ENCODE measurements at places on chromosomes 5 and 9.

DNA sequence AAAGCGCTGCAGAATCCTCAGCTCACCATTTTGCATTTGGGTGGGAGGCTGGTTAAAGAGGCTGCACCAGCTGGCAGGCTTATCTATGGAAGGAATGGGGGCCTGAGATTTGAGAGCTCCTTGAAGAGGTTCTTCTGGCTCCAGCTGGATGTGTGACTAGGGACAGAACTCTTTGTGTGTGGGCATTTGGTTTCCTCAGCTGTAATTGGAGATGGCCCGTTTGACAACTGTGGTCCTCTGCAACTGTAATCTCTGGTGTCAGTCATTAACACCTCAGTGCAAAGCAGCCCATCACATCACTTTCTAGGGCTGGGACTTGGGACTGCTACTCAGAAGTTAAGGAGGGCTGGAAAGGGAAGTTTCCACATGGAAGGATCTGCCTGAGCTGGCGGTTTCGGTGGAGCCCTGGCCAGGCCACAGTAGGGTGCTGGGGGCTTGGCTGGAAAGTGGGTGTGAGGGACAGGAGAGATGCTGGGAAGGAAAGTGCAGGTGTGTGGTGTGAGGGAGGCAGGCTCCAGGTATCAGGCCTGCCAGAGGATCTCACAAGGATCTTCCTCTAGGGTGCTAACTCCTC lies 193.8 kb downstream of the GADD45G start:
- DNase-seq = no peak

- DNase-seq = no peak
Observed at GRCh38 chr5:10439692-10440091, 2.0 kb upstream of the ROPN1L start.

- DNase-seq = no peak
Observed at GRCh38 chr9:136378170-136379002, 4.9 kb upstream of the CARD9 start.

GRCh38 chr9:69861011-69861410 lies 40.4 kb downstream of the CFAP95 start:
- DNase-seq = no peak

GRCh38 chr9:126561582-126561981 lies 52.1 kb upstream of the LMX1B start:
- DNase-seq = no peak

DNA sequence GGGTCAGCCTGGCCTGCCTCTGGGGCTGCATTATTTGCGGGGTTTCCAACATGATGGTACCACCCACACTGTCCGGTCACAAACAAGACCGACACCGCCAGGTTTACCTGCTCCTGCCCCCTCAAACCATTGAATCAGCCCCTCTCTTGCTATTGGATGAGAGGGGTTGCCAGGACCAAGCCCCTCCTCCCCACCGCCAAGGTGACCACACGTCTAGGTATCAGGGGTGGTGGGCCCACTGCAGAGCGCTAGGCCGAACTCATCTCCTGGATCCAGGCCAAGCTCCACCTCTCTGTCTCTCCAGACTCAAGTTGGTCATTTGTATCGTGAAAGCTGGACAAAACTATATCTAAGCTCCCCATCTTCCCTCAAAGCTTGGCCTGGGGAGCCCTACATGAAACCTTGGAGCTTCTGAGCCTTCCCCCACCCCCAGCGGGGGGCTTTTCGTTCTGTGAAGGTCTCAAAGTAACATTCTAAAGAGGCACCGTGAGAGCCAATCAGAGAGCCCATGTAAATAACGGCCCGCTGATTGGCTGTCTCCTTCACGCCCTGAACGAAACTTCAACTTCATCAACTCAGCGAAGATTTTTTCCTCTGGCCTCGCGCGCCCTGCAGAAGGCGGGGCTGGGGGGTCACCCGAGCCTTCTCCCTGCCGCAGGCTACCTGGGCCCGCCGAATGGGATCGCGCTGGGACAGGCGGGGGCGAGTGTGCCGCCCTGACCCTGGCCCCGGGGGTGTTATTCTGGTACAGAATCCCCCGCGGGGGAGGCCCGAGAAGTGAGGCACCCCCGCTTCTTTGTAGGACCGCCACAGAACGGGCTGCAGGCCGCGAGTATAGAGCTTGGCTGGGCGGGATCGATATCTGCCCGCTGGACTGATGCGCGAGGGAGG lies 49.6 kb upstream of the PSD2 start:
- DNase-seq = no peak

All from HTR-8/SVneo (cell line).